ENCODE measurements at places on chromosomes 4 and X.
A peak's percentile ranks its signal among the peaks of the same experiment; 100 is the strongest.

GRCh38 chr4:63493265-63493664 is 916.0 kb downstream of the TECRL start:
- no peak for DNase-seq

DNA sequence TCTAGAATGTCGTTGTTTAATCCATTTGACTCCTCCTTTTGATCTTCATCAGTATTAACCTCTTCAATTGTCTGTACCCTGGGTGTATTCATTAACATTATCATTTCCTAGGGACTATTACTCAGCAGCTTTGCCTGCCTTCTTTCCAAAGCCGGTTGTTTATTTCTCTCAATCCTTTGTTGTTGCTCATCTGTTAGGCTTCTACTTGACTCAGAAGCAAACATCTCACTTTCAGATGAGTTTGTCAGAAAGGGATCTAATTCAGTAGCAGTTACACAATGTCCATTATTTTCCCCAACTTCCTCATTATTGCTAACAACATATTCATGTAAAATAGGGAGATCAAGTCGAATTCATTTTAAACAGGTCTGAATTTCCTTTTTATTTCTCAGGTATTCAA is 22.1 kb upstream of the HSD17B10 start:
- no peak for DNase-seq

GRCh38 chrX:11375614-11376119 is 82.5 kb downstream of the AMELX start:
- DNase-seq, result no peak

DNA sequence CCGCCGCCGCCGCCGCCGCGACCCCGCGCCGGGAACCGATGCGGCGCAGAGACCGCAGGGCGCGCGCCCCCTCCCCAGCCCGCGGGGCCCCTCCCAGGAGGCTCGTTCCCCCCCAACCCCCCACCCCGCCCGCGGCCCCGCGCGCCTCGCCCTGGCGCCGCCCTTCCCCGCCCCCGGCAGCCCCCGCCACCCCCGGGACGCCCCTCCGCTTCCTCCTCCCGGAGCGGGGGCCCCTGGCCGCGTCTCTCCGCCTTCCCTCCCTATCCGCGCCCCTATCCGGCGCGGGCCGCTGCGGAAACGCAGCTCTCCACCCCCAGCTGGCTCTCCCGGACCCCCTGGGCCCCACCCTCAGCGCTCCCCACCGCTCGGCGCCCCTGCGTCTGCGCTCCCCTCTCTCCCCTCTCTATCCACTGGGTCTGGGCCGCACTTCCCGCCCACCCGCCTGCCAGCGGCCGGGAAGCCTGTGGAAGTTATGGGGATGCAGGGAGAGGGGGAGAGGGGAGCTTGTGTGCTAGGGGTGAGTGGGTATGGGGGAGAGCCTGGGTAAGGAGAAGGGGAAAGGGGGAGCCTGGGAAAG is at the start of gene TMEM271:
Gene TMEM271, minus strand, starts transcription at position 51 of the 577 bp plus-strand sequence. CDS start 233 bp downstream, outside the sequence.
- DNase-seq, result no peak

- DNase-seq, result no peak
Observed at GRCh38 chr4:89572224-89572858, 264.6 kb downstream of the SNCA start.

DNA sequence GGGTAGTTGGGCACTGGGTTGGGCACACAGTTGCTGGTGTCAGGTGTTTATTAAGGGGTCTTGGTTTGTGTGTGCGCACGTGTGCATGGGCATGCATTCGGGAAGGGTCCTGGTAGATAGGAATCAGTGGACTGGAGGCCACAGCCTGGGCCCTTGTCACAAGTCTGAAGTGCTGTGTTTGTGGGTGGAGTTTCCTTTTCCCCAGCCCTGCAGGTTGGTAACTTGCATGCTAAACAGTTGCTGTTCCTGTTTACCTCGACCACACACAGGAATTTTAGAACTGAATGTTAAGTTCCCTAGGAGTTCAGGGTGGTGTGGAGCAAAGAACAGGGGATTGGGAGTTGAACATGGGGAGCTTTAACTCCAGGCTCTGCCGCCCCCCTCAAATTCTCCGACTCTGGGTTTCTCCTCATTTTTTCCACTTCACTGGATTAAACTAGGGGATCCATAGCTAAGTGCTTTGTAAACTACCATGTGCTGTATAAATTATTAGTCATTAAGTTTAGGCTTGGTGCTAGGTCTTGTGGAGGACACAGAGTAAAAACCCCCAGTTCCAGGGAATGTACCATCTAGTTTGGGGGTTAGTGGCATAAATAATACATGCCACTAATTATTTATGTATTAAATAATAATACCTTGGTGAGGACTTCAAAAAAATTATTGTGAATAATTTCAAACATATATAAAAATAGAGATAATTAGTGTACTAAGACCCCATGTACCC is 49.0 kb downstream of the STARD8 start:
- DNase-seq, result no peak

- no peak for DNase-seq
Observed at GRCh38 chrX:47278691-47279090, 45.9 kb downstream of the USP11 start.

DNA sequence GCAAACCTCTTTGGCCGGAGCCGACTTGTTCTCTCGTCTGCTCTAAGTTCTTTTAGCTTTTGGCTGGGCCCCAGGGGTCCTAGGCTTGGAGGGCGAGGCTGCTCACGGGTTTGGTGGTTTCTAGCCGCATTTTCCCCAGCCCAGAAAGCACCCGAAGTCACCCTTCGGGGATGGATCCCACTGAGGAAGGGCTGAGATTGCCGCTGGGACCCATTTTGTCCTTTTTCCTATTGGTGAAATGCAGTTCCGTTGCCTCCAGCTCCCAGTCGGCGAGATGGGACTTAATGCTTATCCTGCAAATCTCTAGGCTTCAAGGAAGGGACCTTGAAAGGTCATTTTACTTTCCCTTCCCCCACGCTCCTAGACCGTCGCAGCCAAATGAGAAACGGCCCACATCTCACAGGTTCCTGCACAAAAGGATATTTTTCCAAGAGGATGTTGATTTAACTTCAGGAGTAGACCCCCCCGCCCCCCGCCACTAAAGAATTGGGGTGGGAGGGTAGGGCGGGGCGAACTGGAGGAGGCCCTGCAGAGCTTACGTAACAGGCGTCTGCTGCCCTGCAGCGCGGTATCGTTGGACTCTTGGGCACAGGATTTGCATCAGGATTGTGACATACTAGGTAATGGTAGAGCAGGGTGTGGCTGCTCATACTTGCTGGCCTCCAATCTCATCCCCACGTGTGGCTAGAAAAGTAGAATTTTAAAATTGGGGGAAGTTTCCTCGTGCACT is 564 bp downstream of the PGK1 start:
- DNase-seq, result no peak

DNA sequence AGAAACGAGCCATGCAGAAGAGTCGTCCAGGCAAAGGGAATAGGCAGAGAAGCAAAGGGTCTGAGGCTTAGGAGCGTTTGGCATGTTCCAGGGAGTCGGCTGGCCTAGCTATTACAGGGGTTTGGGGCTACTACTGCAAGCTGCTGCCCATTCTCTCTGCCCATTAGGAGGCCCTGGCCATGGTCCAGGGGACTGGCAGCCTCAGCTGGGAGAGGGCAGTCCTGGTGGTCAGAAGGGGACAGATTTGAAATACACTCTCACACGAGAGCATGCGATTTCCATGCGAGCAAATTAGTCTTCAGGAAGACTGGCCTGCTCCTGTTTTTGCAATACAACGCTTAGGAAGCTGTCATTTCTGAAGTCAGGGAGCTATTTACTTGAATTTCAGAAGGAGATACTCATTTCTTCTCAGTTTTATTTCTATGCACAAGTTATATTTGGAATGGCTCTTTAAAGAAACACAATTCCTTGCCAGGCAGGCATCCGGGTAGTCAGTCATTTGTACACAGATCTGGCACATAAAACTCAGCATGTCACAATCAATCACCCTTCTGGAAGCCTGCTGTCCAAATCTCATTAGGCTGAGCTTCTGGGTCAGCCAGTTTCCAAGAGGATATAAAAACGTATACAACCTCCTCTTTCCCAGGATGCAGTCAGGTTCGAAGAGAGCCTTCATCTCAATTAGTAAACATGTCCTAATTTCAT is 27.0 kb downstream of the PROM1 start:
- no peak for DNase-seq

GRCh38 chrX:47529548-47529947 is 31.5 kb upstream of the ARAF start:
- DNase-seq, result no peak

DNA sequence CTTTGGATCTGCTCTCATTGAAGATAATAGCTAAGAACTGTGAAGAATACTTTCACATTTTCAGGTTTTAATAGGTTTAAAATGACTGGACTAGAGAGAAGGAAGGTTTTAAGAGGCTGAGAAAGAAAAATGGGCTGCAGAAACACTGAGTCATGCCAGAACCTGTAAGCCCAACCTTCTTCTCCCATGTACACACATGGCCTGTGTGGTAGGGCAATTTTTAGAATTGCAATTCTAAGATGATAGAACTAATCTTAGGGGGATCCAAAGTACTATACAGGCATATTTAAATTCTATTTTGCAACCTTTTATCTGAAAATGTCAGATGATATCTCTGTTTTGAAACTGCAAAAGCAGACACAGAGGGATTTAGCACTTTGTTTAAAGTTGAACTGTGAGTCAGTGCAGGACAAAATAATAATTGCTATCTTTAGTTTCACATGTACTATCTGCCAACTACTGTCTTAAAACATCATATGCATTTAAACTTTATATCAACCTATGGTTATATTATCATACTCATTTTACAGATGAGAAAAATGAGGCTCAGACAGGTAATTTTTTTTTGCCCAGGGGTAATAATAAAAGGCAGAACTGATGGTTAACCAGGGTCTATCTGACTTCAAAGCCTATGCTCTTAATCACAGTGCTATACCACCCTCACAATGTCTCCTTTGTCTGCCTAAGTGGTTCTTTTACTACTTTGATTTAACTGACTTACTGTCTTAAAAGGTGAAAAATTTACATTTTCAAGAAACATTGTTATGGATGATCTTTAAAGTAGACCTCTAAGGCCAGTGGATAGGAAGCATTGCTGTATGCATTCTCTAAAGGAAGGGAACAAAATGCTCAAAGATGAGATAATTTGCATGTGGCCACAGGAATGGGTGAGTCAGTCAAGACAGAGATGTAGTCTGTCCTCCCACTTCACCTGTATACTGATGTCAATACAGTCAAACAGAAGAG is 4.3 kb downstream of the TMPRSS11E start:
- no peak for DNase-seq

DNA sequence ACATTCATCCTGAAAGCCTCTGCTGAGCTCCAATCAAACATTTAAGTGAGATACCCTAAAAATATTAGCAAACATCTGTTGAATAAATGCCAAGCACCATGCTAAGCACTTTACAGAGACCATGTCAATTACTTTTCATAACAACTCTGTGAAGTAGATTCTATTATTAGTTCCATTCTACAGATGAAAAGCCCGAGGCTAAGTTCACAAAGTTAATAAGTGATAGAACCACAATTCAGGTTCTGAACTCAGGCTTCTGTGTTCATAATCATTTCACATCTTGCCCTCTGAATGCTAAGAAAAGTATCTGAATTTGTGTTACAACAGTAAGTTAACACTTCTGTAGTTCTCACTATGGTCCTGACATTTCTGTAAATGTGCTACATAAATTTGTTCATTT is 27.4 kb downstream of the SEL1L3 start:
- DNase-seq, result no peak

DNA sequence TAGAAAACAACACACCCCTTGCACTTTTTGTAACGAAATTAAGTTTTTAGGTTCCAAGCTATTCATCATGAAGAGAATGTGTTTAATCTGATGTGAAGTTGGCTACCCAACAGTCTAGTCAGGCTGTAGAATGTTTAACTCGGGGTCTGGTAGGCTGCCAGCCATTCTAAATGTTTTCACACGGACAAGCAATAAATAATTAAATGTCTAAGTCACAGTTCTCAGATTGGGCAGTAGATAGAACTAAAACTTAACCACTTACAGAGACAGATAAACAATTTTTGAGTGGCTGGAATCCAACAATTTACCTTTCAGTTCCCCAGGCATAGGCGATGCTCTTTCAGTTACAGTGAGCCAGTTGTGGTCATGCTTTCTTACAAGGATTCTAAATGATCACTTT is 66.5 kb downstream of the CHIC2 start:
- no peak for DNase-seq

DNA sequence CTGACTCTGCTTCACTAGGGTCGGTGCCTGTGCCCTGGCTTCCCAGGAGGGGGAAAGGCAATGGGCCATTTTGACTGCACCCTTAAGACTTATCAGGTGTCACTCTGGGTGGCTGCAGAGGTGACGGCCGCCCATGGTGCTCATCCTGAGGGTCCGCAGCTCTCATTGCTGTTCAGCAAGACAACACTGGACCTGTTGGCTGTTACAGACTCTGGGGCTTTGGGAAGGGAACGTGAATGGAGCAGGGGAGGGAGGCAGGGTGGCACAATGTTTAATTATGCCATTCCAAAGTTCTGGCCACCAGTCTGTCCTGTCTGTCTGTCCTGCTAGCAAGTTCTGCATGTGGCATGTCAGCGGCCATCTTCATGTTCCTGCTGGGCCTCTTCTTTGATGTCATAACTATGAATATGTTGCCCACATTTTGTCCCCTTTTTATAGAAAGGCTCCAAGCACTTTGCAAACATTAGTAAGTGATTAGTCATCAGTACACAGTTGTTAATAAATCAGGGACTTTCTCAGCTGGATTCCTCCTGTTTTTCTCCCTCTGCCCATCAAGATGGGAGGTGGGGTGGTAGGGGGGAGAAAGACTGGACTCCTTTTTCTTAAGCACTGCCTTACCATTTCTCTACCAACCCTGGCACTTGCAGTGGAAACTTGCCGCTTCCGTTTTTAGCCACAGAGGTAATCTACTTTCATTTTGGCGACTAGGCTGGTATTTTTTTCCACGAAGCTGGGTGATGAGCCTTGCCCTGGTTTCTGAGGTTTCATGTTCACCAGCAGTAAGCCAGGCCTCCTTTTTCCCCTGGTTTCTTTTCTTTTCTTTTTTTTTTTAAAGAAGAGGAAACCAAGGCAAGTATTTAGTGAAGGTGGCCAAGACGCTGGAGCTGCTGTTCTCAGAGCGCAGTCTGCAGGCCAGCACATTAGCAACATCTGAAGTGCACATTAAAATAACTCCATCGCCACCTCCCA is 88.6 kb upstream of the TRIM2 start:
- peak; percentile 52 for DNase-seq

DNA sequence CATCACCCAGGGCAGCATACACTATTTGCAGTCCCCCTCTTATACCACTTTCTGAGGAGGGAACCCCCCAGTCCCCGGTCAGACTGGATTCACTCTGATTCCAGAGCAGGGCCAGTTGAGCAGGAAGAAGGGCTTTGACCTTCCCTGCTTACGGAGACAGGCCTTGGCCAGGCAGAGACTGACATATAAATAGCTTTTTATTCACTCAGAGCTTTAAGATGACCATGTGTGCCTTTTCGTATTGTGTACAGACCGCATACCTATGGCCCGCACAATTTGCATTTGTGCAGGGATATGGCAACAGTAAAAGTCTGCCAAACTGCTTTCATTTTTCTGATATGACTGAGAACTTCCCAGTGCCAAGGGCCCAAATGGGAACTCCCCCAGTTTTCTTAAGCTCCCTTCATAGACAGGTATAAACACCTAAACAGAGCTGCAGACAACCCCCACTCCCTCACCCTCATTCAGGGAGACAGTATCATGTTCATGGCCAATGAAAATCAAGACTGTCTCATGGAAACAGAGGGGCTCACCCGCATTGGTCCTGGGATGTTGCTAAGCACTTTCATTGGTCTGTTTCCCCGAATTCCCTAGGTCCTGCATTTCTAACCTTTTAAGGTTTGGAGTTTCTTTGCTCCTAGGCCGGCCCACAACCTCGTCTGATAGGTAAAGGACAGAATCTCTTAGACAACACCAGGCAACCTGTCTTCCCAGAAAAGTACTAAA is 86.0 kb downstream of the RTL5 start:
- no peak for DNase-seq

All from stimulated activated CD4-positive, alpha-beta T cell treated with anti-CD3 and anti-CD28 coated beads, Interleukin-1b, Interleukin-23, amount 100 ng/mL, for 1 hour (primary cell).